ENCODE measurements at places on chromosomes 11 and 22.

DNA sequence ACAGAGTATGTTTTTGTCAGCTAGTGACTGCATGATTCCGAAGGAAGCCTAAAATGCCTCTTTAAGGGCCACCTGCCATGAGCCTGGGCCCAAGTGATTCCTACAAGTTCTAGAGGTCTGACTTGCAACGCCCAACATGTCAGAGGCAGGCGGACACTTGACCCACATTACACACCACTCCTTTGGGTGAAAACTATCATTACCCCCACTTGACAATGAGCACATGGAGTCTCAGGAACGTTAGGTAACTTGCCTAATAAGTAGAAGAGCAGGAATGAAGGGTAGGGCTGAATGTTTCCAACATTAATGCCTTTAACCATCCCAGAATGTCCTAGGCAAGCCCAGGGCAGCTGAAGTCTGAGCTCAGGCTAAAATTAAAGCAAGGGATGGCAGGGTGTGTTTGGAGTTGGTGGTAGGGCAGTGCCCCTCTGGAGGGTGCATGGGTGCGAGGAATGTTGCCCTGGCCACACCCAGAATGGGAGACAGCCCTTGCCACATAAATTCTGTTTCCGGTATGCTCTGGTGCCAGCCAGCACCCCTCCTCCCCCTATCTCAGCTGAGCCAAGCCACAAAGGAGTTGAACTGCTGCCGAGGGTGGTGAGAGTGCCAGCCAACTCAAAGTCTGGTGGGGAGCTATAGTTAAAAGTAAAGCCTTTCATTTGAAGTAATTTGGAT, 2.5 kb downstream of the PLAAT2 start:
- DNase-seq, result no peak

GRCh38 chr11:6614446-6614845, 2.4 kb upstream of the TAF10 start:
- DNase-seq, result no peak

GRCh38 chr11:71369411-71369810, 78.8 kb downstream of the DHCR7 start:
- no peak for DNase-seq

- peak; percentile 22 for DNase-seq
Observed at GRCh38 chr22:32204856-32205722, at the start of gene RFPL2. TSS of gene RFPL2 (minus strand) at chr22:32205073. CDS start at chr22:32202451, 2,622 bp downstream.

DNA sequence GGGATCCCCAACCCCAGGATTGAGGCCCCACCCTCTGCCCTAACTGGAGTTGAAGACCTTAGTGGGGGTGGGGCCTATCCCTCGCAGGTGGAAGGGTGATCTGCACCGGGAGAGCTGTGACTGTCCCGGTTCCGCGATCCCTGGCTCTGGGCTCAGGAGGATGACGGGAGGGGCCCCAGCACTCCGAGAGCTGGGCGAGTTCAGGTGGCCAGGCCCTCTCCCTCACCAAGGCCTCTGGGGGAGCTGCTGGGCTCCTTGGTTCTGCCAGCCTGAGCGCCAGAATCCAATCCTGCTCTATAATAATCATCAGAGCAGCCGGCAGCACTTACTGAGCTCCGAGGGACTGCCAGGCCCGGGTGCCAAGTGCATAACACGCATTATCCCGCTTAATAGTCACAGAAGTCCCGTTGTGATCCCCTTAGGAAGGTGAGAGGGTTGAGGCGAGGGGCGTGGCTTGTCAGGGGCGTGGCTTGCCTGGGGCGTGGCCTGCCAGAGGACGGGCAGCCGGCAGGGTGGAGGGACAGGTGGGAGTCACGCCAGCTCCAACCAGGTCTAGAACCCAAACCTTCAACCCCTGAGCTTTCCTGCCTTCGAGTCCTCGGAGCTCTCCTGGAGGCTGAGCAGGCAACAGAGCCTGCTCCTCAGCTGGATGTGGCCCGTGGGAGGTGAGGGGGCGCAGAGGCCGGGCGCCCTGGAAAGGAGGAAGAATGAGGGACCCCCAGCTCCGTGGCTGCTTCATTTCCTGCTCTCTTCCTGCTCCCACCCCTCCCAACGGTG, 7.3 kb upstream of the SYT7 start:
- peak; percentile 66 for DNase-seq

DNA sequence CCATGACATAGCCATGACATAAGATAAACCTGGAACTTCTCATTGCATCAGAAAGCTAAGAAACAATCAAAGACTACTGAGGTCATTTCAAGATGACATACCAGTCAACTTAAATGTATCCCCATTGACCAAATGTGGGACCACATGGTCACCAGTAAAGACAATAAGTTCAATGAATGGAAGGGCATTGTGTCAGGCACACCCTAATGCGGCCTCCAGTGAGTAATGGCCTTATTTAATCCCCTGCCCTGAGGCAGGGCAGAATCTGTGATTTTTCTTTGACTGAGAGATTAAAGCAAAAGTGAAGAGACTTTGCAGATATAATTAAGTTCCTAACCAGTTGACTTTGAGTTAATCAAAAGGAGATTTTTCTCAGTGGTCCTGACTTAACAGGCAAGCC, 17.3 kb upstream of the SYT8 start:
- DNase-seq, result no peak

GRCh38 chr11:128620309-128621100, 33.1 kb upstream of the ETS1 start:
- DNase-seq, result no peak

GRCh38 chr11:100785148-100785983, 98.3 kb downstream of the ARHGAP42 start:
- DNase-seq, result no peak

GRCh38 chr22:45932071-45932470, 44.9 kb downstream of the WNT7B start:
- DNase-seq, result no peak

DNA sequence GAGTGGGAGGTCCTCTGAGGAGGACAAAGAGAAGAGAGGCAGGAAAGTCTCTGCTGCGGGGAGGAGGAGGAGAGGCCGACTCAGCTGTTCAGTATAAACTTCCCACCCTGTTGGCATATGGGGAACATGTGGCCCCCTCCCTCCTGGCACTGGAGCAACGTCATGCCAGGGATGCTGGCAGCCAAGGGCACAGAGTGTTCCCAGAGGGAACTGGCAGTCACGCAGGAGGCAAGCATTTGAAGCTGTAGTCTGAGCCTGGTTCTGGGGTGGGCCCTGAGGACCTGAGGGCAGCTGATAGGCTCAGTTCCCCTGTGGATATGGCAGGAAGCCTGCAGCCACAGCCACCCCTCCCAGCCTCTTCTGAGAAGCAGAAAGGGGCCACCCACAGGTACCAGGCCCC, 67.1 kb upstream of the TSPAN18 start:
- DNase-seq, result no peak

- no peak for DNase-seq
Observed at GRCh38 chr11:115313224-115313838, 190.9 kb downstream of the CADM1 start.

- no peak for DNase-seq
Observed at GRCh38 chr11:69948256-69949141, 129.3 kb upstream of the FGF3 start.

- no peak for DNase-seq
Observed at GRCh38 chr11:101470881-101471520, 112.8 kb downstream of the TRPC6 start.

DNA sequence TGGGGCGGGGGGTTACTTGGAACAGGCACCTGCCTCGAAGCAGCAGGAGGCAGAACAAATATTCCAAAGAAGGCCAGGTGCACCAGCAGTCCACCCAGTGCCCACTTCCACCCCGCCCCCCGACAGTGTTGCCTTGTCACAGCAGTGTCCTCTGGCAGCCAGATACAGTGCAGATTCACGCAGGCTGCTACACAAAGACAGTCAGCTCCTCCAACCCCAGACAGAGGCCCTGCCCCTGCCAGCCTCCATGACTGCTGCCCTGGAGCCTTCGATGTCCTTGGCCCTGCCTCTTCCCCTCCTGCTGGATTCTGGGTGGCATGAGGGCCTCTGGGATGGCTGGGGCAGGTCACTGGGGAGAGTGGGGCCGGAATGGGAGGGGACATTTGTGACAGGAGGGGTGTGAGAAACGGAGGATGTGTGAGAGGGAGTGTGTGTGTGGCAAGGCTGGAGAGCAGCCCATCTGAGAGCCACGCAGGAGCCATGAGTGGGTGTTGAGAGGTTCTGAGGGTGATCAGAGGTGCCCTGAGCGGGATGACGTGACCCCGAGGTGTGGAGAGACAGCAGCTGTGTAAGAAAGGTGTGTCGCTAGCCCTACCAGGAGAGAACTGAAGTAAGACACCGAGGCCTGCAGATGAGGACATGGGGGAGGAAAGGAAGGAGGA, 173.7 kb downstream of the CEP164 start:
- DNase-seq, result no peak

DNA sequence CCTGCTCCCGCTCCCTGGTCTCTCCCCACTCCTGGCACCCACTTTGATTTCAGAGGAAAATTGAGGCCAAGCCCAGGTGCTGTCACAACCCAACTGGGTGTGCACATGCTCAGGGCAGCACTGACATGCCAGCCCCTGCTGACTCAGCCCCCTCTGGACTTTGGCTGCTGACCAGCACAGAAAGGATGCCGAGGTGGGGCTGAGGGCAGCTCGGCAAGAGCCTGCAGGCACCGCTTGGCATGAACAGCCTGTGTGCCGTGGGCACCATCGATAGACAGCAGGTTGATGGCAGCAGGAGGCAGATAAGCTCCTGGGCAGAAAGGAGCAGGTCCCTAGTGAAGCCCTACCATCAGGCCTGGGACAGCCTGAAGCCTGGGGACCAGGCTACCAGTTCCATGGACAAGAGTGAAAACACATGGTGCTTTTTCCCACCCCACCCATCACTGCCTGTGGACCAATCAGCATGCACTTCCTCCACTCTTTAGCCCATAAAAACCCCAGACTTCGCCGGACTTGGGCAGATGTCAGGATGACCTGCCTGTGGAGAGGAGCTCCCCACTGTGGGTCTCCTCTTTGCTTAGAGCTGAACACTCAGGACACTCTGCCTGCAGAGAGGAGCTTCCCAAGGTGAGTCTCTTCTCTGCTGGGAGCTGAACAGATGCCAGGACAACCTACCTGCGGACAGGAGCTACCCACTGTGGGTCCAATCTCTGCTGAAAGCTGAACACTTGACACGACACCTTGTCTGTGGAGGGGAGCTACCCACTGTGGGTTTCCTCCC, 832.3 kb downstream of the DLG2 start:
- no peak for DNase-seq

DNA sequence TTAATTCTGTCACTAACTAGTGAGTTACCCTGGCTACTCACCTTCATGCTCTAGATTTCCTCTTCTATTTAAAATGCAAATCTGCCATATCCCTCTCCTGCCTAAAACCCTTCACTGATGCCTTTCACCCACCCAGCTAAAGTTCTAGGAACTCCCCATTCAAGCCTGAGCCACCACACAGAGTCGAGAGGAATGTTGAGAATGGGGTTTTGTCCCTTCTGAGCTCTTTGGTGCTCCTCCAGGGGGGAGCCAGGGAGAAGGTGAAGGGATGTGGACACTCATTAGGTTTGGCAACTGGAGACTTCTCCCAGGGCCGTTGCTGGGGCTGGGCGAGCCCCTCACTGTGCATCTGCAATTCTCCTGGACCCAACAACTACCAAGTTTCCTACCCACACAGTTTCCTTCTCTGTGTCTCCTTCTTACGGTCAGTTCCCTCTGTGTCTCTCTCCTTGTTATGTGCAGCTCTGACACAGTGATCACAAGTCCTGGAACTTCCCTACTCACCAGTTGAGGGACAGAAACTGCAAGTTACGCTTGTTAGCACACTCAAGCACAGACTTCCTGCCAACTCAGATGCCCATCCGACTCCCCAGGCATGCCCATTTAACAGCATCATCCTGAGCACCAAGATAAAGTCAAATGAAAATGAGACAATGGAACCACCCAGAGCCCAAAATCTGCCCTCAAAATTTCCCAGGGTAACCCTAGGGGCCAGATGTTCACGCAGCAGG, 6.5 kb upstream of the IL10RA start:
- no peak for DNase-seq

DNA sequence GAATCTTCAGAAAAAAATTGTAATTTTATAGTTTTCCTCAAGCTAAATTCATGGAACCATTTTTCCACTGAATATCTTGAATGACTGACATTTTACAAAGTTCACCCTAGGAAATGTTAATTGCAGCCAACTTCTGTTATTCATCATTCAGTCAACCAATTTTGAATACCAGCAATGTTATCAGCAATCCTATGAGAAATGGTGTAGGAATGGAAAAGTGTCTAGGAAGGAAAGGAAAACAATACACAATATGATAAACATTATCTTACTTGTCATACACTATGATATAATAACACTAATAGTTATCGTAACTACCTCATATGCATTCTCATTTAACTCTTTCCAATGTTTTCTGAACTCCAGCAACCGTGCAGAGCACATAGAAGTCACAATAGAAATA, 790.5 kb upstream of the LRRC4C start:
- DNase-seq, result no peak

- DNase-seq, result no peak
Observed at GRCh38 chr11:109892321-109892794, 200.8 kb upstream of the ZC3H12C start.

GRCh38 chr11:22774716-22775115, 54.9 kb downstream of the SVIP start:
- DNase-seq, result no peak

GRCh38 chr22:49686495-49687219, 141.0 kb downstream of the BRD1 start:
- DNase-seq, result no peak

DNA sequence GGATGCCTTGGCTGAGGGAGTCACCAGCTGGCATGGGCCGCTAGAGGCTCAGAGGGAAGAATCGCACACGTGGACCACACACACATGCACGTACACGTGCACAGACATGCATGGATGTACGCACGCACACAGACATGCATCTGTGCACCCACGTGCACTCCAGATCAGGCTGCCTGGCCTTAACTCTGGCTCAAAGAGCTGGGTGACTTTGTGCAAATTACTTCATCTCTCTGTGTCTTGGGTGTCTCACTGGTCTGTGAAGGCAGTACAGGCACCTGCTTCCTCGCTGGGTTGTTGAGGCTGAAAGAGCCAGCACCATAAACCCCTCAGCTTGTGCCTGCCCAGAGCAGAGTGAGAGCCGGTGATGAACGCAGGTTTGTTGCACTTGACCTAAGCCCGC, 28.7 kb downstream of the TMPRSS6 start:
- no peak for DNase-seq

DNA sequence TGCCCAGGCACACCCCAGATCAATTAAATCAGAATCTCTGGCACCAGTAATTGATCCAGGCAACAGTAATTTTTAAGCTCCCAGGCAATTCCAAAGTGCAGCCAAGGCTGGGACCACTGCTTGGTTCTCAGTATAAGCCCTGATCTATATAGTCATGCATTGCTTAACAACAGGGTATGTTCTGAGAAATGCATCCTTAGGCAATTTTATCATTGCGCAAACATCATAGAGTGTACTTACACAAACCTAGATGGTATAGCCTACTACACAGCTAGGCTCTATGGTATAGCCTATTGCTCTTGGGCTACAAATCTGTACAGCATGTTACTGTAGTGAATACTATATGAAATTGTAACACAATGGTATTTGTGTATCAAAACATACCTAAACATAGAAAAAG, 651 bp upstream of the C11orf42 start:
- no peak for DNase-seq

DNA sequence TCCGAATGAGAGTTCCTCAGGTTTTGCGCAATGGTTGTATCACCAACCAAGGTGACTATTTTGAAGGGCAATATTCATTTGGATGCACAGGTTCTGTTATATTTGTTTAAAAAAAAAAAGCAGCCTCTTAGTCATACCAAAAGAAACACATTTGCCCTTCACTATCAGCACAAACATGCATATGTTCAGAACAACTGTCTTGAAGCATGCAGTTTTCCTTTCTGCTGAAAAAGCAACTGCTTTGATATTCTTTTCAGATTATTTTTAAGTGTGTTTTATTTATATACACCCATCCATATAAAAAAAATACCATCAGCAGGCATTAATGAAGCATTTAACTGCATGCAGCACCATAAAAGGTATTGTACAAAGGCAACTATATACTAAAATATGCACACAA, 67.8 kb downstream of the RBFOX2 start:
- DNase-seq, result no peak

Measured in stimulated activated CD4-positive, alpha-beta T cell treated with anti-CD3 and anti-CD28 coated beads, Interleukin-1b, Interleukin-23, amount 100 ng/mL, for 4 hours (primary cell).